Hematopoietic multipotent progenitor cell treated with erythropoietin and hydrocortisone succinate and interleukin-3 and kit ligand, for 15 days (in vitro differentiated cells): ENCODE measurements at places on chromosomes 2 and 18.

DNA sequence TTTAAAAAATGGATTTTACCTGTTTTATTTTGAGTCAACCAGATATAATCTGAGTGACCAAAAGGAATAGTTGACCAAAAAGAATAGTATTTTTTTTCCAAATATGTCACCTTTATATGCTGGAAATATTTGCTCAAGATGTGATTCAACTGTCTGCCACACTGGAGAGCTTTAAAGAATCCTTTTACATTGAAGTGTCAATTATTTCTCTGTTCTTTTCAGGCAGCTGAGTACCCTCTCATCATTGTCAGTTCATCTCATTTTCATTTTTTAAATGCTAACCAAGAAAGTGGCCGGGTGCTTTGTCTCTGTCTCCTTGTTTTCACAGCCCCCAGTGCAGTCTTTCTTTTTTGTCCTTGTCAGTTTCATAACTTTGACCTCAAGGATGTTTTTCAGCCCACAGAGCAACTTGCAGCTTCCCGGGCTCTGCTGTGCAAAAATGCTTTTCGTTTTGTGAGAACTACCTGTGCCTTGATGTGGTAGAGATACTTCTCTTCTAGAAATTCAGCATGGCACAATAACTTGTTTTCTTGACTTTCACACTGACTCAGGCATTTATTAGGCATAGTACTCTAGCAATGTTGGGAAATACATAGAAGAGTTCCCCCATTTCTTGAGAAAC lies 23.4 kb upstream of the CERS6 start:
- no peak for DNase-seq

DNA sequence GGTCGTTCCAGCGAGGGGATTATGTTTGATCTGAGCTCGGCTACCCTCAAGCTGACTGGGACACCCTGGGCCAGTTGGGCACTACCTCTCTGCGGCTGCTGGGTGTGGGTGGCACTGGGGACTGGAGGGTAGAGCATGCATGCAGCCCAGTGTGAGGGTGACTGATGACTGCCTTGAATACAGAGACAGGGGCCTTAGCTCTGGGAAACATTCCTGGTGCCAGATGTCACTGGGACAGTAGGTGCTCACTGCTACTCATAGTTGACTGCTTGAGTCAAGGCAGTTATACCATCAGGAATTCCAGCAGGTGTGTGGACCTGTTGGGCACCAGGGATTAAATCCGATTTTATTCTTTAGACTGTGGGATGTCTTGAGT lies 33.6 kb upstream of the ATP6V1B1 start:
- DNase-seq = no peak

DNA sequence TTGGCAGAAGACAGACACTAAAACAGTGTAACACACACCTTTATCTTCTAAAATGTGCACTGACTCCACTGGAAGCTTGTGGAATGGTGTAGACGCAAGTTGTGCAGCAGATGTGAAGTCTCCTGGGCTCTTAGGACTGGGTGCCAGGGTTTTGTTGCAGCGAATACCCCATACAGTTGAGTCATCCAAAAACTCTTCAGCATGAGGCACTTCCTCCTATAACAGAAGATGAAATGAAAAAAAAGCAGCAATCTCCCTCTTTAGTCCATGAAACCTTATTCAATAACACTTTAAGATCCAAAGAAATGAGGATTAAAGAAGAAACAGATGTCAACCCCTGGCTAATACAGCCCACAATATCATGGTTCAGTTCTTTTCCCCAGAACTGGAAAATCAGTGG lies 22.2 kb downstream of the BUB1 start:
- DNase-seq = no peak

- DNase-seq = no peak
These were observed 9.9 kb downstream of the CHST9 start for GRCh38 chr18:27175245-27175644.
